ENCODE measurements at places on chromosomes 1 and 21.
A peak's percentile ranks its signal among the peaks of the same experiment; 100 is the strongest.

- DNase-seq, result no peak
Observed at GRCh38 chr21:32648165-32648564, 36.0 kb upstream of the CFAP298 start.

- no peak for DNase-seq
Observed at GRCh38 chr21:42570841-42571387, 57.3 kb downstream of the SLC37A1 start.

- no peak for DNase-seq
Observed at GRCh38 chr21:39033878-39034589, 149.2 kb downstream of the PSMG1 start.

DNA sequence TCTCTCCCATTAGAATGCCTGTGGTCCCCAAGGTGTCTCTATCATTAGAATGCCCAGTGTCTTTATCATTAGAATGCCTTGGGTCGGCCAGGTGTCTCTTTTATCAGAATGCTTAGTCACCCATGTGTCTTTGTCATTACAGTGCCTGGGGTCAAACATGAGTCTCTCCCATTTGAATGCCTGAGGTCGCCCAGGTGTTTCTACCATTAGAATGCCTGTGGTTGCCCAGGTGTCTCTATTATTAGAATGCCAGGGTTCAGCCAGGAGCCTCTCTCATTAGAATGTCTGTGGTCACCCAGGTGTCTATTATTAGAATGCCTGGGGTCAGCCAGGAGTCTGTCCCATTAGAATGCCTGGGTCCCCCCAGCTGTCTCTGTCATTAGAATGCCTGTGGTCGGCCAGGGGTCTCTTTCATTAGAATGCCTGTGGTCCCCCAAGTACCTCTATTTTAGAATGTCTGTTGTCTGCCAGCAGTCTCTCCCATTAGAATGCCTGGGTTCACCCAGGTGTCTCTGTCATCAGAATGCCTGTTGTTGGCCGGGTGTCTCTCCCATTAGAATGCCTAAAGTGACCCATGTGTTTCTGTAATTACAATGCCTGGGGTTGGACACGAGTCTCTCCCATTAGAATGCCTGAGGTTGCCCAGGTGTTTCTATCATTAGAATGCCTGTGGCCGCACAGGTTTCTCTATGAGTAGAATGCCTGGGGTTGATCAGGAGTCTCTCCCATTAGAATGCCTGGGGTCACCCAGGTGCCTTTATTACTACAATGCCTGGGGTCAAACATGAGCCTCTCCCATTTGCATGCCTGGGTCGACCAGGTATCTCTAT, 57.1 kb downstream of the RNF187 start:
- DNase-seq, result no peak

DNA sequence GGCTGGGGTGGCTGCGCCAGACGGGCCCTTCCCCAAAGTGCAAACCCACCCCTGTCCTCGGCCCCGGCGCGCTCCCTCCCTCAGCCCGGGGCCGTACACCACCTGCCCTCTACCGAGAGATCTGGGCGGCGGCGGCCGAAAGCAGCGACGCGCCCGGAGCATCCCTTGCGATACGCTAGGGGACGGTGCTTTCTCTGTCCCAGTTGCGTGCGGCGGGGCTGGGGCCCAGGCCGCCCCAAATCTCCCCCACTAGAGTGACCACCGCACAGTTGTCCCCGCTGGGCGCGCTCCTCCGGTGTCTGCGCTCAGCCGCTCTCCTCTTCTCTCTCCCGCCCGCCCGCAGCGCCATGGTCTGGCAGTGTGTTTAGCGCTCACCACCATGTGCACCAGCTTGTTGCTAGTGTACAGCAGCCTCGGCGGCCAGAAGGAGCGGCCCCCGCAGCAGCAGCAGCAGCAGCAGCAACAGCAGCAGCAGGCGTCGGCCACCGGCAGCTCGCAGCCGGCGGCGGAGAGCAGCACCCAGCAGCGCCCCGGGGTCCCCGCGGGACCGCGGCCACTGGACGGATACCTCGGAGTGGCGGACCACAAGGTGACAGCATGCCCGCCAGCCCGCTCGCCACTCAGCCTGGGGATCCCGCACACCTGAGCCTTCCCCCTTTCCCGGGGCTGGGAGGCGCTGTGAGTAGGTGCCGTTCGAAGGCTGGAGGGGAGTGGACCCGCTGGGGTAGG, 1.0 kb downstream of the ST6GALNAC5 start:
- DNase-seq, result no peak

DNA sequence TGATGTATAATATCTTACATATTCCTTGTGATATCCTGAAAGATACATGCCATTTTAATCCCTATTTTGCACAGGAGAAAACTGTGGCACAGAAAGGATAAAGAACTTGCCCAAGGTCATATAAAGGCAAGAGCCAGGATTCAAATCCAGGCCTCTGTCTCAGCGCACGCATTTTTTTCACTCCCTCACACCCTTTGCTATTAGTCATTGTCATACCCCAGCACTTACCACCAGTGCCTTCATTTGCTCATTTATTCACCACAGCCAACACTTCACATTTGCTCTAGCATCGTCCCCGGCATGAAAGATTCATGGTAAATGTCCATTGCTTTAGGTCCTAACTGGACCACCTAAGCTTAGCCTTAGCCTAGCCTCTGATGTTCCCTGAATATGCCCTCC, 14.2 kb downstream of the ALX3 start:
- no peak for DNase-seq

- DNase-seq, result no peak
Observed at GRCh38 chr21:14817311-14817710, 247.5 kb downstream of the NRIP1 start.

DNA sequence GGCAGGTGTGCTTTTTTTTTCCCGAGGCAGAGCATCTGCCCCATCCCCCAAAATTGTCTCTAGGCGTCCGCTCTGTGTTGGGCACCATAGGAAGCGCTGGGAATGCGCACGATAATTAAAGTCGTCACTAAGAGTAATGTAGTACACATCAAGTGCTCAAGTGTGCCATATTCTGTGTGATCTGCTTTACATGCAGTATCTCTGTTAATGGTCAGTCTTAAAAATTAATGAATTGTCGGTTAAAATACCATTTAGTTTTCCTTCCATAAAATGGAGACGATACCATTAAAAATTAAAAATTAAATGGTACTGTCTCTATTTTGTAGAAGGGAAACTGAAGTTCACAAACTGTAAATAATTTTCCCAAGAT, 544 bp upstream of the CCT8 start:
- DNase-seq, result no peak

- no peak for DNase-seq
Observed at GRCh38 chr21:20258542-20258941, 739.7 kb upstream of the NCAM2 start.

GRCh38 chr1:119186471-119186870, 46.0 kb upstream of the WARS2 start:
- no peak for DNase-seq

GRCh38 chr1:9655836-9656235, 4.3 kb downstream of the PIK3CD start:
- DNase-seq, result no peak

DNA sequence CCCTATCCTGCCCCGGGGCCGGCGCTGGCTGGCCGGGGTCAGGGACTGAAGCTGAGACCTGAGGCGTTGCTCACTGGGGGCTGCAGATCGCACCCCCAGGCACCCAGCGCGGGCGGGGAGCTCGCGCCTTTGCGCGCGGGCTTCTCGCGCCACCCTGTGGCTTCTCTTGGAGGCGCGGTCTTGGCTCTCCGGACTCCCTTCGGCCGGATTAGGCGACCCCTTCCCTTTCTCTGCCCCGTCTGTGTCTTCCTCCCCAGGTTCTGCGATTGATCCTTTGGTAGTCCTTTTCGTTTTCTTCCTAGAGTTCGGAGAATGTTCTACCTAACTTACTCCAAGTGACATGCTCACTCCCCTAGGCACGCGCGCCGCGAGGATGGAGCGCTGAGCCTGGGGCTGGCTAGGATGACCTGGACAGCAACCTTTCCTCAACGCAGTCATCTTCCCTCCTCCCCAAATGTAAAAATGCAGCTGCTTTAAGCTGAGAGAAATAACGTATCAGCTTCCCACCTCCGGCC, 495 bp upstream of the NTRK1 start:
- peak; percentile 72 for DNase-seq

Data from GM18507 (cell line).